ENCODE measurements at places on chromosomes 7 and 10.

DNA sequence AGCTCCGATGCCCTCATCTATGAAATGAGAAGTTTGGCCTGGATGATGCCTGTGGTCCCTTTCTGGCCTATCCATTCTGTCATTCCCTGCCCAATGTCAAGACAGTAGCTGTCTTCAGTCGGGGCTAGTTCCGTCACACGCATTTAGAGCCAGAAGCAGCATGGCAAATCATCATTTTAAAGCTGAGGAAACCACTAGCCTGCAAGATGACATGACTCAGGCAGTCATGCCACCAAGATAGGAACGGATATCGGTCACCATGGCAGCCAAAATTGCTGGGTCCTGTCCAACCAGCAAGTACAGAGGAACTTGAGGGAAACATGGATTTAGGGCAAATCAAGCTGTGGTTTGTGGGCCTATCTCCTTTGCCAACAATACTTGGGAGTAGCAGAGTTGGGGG, 64.5 kb upstream of the MRLN start:
- no peak for DNase-seq

DNA sequence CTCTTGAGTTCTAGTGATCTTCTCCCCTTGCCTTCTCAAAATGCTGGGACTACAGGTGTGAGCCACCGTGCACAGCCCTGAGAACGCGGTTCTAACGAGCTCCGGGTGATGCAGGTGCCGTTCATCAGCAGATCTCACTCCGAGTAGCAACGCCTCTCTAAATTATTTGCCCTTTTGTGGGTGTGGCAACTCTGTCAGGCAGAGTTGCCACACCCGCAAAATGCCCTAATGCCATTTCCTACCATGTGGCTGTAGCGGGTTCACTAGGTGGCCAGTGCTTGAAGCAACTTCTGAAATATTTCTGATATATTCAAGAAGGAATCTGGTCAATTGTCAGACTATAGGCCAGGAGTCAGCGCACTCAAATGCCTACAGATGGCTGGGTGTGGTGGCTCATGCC, 62.9 kb upstream of the NMT2 start:
- DNase-seq: no peak

DNA sequence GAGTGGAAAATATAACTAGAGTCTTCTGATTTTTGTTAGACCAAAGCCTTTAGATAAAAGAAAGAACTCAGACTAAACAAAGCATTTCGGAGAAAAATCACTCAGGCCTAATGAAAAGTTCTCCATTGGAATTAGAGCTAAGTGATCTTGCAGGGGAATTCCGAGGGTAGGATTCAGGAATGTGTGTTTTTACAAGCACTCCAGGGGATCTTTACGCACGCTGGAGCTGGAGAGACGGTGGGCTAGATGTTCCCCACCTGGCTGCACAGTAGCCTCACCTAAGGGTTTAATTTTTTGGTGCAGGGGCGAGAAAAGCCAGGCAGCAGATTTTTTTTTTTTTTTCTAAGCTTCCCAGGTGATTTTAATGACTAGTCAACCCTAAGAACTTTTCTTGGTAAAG, 7.9 kb upstream of the PAPSS2 start:
- no peak for DNase-seq

- DNase-seq: no peak
Measured at GRCh38 chr7:157046681-157047080, 36.2 kb upstream of the MNX1 start.

DNA sequence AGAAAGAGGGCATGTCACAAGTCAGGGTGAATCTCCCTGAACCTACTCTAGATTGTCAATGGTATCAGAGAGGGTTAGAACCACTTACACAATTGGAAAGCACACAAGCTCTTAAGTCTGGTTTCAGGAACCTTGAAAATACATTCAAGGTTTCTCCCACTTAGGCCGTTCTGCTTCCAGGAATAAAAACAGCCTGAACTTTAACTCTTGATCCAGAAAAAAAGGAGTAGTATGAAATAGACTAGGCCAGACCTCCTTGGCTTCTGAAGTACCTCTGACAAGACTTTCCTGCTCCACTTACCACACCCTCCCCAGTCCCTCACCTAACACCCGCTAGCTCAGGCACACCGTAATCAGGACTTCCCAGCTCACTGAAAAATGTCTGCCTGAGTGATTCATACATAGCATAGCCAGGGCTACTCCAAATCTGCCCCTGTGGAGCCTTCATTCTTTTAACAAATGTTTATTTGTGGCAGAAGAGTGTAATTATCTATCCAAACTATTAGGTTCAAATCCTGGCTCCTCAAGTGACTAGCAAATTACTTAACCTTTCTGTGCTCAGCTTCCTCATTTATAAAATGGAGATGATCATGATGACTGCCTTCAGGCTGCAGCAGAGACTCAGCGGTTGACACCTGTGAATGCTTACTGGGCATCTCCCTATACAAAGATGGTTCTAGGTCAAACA, 30.3 kb upstream of the IL6 start:
- DNase-seq: no peak

DNA sequence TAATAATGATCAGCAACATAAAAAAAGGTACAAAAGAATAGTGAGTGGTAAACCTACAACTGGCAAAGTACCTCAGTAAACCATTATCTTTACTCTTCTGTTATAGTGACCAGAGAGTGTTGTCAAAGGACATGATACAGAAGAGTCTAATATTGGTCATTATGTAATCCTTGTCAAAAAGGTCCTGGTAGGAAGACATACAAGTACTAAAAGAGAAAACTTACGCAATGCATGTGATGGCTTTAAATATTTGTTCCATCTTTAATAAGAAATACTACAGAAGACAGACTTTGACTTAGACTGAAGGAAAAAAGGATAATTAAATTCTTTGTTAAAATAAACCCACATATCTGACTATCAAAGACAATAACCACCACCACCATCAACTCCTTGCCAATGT, 6.5 kb downstream of the DOCK4 start:
- no peak for DNase-seq

DNA sequence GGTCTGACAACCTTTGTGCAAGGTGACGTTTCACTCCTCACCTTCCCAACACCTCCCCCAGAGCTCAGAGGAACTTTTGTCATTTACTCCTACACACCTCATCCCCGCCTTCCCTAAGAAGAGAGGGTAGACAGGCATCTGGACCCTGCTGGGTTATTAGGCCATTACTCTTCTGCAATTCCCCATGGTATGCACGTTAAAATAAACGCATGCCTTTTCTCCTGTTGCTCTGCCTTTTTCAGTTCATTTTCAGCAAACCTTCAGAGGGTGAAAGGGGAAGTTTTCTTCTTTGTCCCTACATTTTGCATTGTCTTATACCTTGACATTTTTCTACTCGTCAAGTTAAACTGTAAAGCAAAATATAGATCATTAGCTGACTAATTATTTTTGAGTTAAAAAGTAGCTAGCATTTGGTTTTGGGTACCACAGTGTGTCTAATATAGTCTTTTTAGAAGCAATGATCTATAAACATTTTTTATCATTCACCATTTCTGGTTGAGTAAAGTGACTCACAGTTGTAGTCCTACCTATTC, 10.5 kb upstream of the EDRF1 start:
- DNase-seq: no peak

DNA sequence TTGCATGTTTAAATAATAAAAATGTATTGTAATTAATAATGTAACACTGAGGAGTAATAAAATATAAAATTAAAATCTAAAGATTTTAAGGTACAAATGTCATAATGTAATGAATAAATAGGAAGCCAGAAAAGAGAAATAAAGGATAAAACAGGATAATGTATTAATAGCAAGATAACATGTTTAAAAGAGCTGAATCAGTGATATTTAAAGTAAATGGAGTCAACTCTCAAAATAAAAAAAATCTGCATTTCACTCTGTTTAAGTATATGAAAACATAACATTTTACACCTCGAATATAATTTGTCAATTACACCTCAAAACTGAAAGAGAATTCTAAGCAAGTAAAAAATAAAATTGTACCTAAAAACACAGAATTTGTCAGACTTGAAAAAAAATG, 44.1 kb downstream of the GRM3 start:
- DNase-seq: no peak

- DNase-seq: no peak
Measured at GRCh38 chr7:51344406-51345138, 28.0 kb upstream of the COBL start.

DNA sequence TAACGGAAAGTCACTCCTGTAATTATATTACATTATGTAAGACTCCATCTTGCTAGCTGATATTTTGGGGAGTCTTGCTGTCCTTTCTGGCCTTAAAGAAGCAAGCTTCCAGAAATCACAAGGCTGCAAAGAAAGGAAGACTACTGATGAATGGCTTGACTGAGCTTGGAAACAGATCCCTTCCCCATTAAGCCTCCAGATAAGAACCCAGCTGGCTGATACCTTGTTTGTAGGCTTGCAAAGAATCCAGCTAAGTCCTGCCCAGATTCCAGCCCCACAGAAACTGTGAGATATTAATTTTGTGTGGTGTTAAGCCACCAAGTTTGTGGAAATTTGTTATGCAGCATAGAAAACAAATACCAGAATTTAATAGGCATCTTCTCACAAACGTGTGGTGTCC, 49.9 kb upstream of the TMEM106B start:
- no peak for DNase-seq

DNA sequence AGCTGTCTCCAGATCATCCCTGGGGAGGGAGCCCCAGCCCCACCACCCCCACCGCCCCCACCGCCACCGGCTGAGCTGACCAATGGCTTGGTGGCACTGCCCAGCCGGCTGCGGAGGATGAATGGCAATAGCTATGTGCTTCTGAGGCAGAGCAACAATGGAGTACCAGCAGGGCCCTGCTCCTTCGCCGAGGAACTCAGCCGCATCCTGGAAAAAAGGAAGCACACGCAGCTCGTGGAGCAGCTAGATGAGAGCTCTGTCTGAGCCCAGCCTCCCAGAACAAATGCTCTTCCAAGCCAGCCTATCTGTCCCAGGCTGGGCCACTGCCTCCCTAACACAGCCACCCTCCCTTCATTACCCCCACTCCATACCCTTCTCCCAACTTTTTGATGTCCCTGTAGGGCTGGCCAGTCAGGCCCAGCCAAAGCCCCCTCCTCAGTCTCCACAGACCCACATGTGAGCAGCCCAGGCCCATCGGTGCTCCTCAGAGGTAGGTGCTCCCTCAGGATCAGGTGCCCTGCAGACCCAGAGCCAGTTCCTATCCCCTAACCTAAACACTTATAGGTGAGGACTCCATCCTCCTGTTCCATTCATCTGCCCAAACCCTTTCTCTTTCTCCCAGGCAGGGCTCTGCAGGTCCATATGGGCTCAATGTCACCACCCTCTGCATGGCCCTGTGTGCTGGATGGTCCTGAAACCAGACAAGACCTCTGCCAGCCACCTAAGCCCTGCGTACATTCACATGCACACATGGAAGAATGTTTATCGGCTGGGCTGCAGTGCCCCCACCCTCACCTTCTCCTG, 3.2 kb downstream of the MRPL43 start:
- no peak for DNase-seq

DNA sequence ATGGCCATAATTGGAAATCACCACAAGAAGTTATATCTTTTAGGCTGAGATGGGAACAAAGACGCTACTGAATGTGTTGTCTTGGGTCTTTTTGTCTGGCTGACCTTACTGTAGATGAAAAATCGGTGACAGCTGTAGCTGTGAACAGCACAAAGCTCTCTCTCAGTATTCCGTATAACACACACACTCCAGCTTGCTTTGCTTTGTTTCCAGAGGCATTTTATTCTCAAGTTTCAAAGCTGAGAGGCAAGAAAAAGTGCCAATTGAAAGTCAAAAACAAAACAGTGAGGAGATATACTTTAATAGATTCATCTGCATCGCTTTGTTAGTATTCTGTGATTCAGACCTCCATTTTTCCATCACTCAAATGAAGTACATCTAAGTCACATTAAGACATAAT, 39.6 kb upstream of the CABCOCO1 start:
- no peak for DNase-seq

DNA sequence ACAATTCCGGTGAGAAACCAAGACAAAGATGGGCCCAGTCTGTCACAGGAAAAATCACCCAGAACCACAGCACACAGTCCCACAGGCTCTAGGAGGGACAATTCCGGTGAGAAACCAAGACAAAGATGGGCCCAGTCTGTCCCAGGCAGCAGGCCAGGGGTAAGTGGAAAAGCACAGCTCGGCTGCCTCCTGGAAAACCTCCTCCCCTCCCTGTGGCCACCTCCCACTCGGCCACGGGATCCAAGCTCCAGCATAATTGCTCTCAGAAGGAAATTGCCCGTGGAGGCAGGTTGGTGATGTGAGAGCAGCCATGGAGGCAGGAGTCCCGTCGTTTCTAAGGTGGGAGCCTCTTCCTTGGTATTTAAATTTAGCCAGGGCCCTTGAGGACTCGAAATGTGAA, 95.7 kb downstream of the PLXNA4 start:
- DNase-seq: no peak

DNA sequence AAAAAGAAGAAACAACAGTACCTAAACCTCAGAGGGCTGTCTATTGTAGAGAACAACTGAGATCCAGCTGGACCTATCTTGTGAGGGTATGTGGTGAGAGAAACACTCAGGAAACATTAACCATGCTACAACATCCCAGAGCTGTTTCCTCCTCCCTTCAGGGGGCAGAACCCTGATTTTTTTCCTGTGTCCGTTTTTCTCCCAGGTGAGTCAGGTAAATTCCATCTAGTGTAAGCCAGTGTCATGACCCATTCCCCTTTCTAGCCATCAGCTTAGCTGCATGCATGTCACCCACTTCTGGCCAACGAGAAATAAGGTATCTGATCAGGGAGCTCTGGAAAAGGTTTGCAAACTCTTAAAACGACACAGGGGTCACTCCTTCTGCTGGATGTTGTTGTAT, 103.8 kb downstream of the DNMBP start:
- DNase-seq: no peak

GRCh38 chr10:124593431-124593985, 131.9 kb downstream of the LHPP start:
- DNase-seq: no peak

- no peak for DNase-seq
Measured at GRCh38 chr7:128215739-128216138, 25.3 kb upstream of the LEP start.

- DNase-seq: no peak
Measured at GRCh38 chr7:129779602-129780256, 168.2 kb downstream of the NRF1 start.
